ENCODE measurements at places on chromosomes 1 and 21. TPM values are rescaled to one million over a fixed set of nuclear protein-coding genes. Genes with fewer than 3 reads are reported as not detected.

DNA sequence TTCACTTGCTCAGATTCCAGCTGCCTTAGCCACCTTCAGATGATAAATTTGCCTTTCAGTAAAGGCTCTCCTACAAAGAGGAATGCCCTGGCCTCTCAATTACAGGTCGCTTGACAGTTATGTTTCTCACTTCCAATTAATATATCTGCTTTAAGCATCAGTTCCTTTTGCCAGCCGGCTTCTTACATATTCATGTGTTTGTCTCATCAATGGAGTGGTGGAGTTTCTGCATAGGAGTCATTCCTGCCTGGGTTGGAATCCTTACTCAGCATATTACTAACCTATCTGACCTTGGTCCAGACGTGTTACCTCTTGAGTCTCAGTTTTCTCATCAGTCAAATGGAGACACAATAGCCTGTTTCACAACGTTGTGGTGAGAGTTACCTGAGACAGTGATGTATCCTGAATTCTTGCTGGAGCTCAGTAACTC, 9.4 kb upstream of the SESN2 start:
- H3K4me1 ChIP-seq, result peaks cover 35% of the 10 kb centered on the region
- no peaks in the 10 kb centered on the region for H3K27me3 ChIP-seq
- no peak overlapping the region for H3K4me3 ChIP-seq
- no peak for DNase-seq

Gene SLC2A5
- total RNA-seq, result 1.9 TPM

DNA sequence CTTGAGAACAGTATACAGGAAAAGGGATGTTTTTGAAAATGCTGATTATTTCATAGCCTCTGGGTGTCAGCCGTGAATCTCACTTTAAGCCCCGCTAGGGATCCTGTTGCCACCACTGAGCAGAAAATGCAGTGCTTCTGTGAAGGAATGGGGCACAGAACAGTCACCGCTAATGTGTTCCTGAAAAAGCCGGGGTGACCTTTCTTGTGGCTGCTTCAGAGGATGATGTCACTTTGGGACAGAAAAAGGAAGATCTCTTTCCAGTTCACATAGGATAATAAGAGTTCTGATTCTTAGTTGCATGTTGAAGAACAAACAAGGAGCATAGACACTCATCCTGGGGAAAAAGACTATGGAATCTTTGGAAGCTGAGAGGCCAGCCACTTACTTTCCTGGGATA, 349.6 kb downstream of the DISC1 start:
- H3K4me1 ChIP-seq, result no peaks in the 10 kb centered on the region
- H3K27ac ChIP-seq, result no peak overlapping the region
- H3K27me3 ChIP-seq, result no peaks in the 10 kb centered on the region
- H3K4me3 ChIP-seq, result no peak overlapping the region
- no peaks in the 10 kb centered on the region for H3K36me3 ChIP-seq

- H3K27ac ChIP-seq, result no peak overlapping the region
- H3K36me3 ChIP-seq, result no peaks in the 10 kb centered on the region
- H3K27me3 ChIP-seq, result no peaks in the 10 kb centered on the region
- no peaks in the 10 kb centered on the region for H3K4me1 ChIP-seq
Measured at GRCh38 chr1:29456685-29457435, 220.5 kb downstream of the PTPRU start.

Gene RAP1GAP
- total RNA-seq, result 6.8 TPM

- H3K27ac ChIP-seq, result no peak overlapping the region
- no peaks in the 10 kb centered on the region for H3K36me3 ChIP-seq
Measured at GRCh38 chr21:40186045-40186444, 318.8 kb downstream of the PCP4 start.

GRCh38 chr1:213245260-213245910, 194.3 kb downstream of the RPS6KC1 start:
- no peak overlapping the region for H3K27ac ChIP-seq
- no peak overlapping the region for H3K4me3 ChIP-seq
- no peak for DNase-seq
- peaks cover 26% of the 10 kb centered on the region for H3K36me3 ChIP-seq
- H3K27me3 ChIP-seq, result no peaks in the 10 kb centered on the region

Gene SPRR1B
- total RNA-seq, result 3,090 TPM

- no peaks in the 10 kb centered on the region for H3K27me3 ChIP-seq
- H3K4me1 ChIP-seq, result no peaks in the 10 kb centered on the region
- no peak overlapping the region for H3K4me3 ChIP-seq
- no peak for DNase-seq
Measured at GRCh38 chr21:21203822-21204339, 205.7 kb downstream of the NCAM2 start.

GRCh38 chr1:220274251-220274855, 2.1 kb upstream of the RAB3GAP2 start:
- peaks cover 30% of the 10 kb centered on the region for H3K4me1 ChIP-seq
- no peak for DNase-seq
- no peak overlapping the region for H3K27ac ChIP-seq
- peaks cover 3% of the 10 kb centered on the region for H3K36me3 ChIP-seq

Gene SLFNL1
- 0.76 TPM for total RNA-seq

Gene S100A7A
- total RNA-seq, result 72.9 TPM

- no peaks in the 10 kb centered on the region for H3K36me3 ChIP-seq
- H3K4me3 ChIP-seq, result no peak overlapping the region
- no peaks in the 10 kb centered on the region for H3K27me3 ChIP-seq
- H3K4me1 ChIP-seq, result no peaks in the 10 kb centered on the region
- no peak for DNase-seq
Measured at GRCh38 chr21:18370301-18370700, 33.3 kb downstream of the TMPRSS15 start.

Gene SPRR2A
- 60.3 TPM for total RNA-seq

Gene PRKAA2
- total RNA-seq, result 9.0 TPM

DNA sequence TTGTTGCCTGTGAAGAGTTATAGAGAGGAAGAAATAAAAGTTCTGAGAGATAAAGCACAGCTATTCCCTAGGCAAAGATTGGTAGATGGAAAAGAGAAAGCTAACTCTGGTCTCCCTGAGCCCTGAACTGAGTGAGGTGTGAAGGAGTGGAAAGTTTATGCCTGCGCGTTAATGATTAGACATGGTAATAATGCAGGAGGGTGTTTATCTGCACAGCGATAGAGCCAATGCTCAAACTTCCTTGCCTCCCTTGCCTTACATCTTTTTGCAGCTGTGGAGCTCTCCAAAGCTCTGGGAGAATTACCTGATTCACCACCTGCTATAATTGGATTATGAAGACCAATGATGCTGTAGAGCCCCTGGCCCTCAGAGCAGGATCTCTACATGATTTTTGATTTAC, 32.8 kb upstream of the CHRM3 start:
- no peaks in the 10 kb centered on the region for H3K4me1 ChIP-seq
- H3K27me3 ChIP-seq, result no peaks in the 10 kb centered on the region
- no peak overlapping the region for H3K4me3 ChIP-seq
- DNase-seq, result no peak
- H3K36me3 ChIP-seq, result no peaks in the 10 kb centered on the region
- no peak overlapping the region for H3K27ac ChIP-seq

DNA sequence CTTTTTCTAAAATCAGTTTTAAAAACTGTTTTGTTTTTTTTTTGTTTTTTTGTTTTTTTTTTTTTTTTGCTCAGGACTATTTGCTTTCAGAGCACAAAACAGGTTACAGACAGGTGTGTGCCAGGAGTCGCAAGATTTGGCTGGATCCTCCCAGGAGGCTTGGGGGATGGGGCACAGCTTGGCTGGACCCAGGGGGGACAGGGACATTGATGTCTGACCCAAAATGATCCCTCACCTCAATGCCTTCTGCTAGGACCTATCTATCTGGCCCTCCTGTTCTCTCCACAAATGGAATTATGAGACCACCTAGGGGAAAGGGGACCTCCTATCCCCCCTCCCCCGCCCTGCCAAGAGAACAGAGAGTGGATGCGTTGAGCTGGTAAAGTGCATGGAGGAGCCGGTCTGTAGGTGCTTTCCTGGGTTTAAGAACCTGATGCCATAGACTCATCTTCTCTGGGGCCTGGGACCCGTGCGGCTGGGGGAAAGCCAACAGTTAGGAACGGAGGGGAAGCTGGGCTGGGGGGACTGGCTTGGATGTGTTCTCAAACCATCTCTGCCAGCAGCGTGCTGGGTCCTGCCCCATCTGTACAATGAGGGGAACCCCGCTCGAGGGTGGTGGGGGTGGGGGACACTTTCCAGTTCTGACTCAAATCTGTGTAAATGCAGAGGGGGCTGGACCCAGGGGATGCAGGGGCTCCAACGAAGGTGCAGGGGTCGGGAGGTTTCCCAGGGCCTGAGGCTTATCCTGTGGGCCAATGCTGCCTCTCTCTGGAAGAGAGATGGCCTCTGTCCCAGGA, 28.9 kb downstream of the RUNX3 start:
- DNase-seq, result no peak
- H3K36me3 ChIP-seq, result no peaks in the 10 kb centered on the region
- H3K4me3 ChIP-seq, result no peak overlapping the region
- no peaks in the 10 kb centered on the region for H3K4me1 ChIP-seq
- peaks cover 81% of the 10 kb centered on the region for H3K27me3 ChIP-seq

Measured in esophagus squamous epithelium (tissue), 5 donors.